ENCODE measurements at places on chromosomes 12 and 14.

DNA sequence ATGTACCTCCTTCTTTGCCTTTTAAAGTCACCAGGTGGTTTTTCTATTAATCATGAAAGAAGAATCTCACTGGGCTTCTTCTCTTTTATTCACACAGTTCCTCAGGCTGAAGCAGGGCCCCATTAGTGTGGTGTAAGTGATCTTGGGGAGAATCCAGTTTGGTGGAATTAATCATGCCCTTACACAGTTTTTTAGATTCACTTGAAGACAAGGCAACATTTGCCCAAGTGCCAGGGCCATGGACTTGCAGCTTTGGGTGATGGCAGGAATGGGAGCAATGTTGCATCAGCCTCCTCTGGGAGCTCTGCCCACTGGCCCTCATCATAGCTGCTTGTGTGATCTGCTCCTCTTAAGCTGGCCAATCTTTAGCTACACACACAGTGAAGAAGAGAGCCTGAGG, 33.8 kb downstream of the KCNK10 start:
- DNase-seq: no peak

DNA sequence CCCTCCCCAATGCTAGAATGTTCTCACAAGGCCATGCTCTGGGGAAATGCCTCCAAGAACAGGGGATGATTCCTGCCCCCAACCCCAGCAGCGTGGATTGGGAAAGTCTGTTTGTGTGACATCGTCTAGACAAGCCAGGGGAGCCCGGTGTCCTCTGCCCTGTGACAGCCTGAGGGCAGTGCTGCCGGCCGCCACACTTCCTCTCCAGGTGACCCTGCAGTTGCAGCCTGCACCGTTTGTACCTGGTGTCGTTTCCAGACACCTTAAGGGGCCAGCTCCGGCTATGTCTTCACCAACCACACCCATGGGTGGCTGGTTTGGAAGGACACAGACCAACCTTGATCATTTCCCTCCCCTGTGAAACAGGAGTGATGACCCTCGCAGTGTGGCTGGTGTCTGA, 372.6 kb downstream of the BCL11B start:
- DNase-seq: no peak

DNA sequence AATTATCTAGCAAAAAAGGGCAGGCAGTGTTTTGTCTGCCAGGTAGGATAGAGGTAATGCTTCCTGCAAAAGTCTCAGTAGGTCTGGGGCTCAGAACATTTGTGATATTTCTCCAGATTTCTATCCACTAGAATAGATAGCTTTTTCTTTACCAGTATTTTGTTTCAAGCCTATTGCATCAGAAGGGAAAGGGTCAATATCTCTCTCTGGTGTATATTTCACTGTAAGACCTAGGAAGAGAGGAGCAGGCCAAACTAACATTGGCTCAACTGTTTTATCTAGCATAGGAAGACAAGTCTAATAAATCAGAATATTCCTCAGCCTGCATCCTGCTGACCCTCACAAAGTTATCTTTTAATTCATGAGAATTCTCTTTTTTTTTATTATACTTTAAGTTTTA, 106.7 kb upstream of the DAAM1 start:
- DNase-seq: no peak

DNA sequence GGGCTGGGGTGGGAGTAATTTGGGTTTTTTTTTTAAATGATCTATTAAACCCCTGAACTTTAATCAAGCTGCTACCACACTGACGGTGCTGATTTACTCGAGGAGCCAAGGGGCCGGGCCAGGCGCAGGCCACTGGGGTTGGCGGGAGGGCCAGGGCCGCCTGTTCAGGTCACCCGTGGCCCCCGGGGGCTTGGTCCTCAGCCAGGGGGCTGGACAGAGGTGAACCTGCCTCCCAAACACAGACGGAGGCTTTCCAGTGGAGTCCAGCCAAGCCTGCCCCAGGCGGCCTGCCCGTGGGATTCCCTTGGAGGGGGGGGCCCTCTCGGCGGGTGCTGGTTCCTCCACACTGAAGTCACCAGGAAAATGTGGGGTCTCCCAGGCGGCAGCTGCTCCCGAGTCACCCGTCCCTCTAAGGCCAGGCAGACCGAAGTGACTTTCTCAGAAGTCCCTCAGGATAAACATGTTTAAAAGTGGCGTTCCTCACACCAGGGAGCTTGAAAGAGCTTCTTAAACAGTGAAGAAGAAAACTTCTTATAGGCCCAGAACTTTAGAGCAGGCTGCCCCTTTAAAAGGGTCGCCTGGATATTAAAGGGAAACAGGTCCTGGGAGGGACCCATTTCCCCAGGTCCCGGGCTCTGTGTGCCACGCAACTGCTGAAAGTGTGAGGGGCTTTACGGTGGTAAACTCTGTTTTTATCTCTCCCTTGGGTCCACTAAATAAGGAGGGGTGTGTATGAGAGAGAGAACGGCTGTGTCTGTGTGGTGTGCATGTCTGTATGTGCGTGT, 167.2 kb upstream of the GSC start:
- DNase-seq: no peak

GRCh38 chr14:103692871-103693270, 22.4 kb downstream of the XRCC3 start:
- DNase-seq: no peak

GRCh38 chr14:23125011-23125410, 6.0 kb upstream of the CEBPE start:
- DNase-seq: no peak

- no peak for DNase-seq
Observed at GRCh38 chr14:20769421-20769820, 1.2 kb downstream of the EDDM3B start.

GRCh38 chr12:124703856-124704255, 136.4 kb upstream of the NCOR2 start:
- DNase-seq: no peak

DNA sequence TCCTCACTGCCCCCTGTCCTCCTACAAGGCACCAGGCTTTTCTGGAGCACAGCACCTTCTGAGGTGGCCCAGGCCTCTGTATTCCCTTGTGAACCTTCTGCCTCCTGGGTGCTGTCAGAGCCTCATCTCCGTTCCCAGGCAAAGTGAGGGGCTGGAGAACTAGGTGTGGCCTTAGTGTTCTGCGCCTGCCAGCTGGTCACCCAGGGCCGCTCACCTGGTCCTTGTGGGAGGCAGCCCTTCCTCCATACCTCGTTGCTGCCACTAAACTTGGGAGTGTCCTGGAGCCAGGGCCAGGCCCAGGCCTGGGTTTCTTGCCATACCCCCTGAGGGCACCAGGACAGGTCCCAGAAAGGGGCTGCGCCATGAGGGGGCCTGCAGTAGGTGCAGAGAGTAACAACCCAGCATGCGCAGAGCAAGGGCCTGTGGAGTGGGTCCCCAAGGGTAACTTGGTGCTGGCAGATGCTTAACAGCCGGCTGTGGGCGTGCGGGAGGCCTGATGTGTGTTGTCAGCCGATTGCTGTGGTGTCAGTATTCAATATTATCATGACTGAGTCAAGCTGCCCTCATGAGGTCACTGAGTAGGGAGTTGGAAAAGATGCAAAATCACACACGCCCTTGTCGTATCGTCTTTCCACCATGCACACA, 17.1 kb downstream of the OTUB2 start:
- no peak for DNase-seq

GRCh38 chr14:80215756-80216581, 4.7 kb upstream of the DIO2 start:
- peak; percentile 10 for DNase-seq

- DNase-seq: no peak
Observed at GRCh38 chr14:62084020-62084419, 321.8 kb downstream of the SNAPC1 start.

- DNase-seq: no peak
Observed at GRCh38 chr14:103188810-103189480, 65.7 kb downstream of the TNFAIP2 start.

DNA sequence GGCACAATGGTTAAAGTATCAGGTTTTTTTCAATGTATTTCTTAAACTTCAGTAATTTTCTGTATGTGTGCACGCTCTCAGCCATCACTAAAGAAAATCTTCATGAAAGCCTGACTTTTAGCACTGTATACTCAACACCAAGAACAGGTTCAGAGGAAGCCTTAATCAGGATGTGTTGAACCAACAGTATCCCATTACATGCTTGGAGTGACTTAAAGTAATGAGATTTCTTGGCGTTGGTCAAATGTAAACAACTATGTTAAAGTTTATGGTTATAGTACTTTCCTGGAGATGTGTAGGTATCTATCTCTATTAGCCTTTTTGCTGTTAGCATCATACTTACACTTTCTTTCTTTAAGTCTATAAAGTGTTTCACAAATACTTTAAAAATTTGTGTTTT, 335.0 kb downstream of the CCER1 start:
- DNase-seq: no peak
